Activated CD4-positive, alpha-beta T cell treated with anti-CD3 and anti-CD28 coated beads, Interleukin-2, amount 50 U/mL, for 1 hour (primary cell): ENCODE measurements at places on chromosomes 1 and 21.
A peak's percentile ranks its signal among the peaks of the same experiment; 100 is the strongest.

DNA sequence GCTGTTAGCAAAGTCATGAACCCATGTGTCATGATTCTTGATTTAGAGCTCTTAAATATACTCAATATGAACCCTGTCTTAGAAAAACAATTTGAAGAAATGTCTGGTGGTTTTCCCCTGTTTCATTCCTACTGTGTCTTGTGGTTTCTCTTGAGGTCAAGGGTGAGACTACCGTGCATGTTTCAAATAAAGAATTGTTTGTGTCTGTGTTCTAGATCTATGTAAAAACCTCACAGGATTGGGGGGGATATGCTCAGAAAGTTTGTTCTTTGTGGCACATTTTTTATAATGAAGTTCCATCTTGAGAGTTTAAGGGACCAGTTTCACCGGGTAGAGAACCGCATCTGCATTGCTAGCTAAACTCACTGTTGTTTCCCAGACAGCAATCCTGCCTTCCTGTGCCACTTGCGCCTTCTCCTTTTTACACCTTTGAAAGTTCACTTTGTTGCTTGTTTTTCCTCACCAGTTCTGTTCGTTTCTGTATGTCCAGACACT, 30.9 kb upstream of the CACYBP start:
- DNase-seq = peak; percentile 4

- no peak for DNase-seq
These were observed 28.8 kb downstream of the NTNG1 start for GRCh38 chr1:107169615-107170014.

DNA sequence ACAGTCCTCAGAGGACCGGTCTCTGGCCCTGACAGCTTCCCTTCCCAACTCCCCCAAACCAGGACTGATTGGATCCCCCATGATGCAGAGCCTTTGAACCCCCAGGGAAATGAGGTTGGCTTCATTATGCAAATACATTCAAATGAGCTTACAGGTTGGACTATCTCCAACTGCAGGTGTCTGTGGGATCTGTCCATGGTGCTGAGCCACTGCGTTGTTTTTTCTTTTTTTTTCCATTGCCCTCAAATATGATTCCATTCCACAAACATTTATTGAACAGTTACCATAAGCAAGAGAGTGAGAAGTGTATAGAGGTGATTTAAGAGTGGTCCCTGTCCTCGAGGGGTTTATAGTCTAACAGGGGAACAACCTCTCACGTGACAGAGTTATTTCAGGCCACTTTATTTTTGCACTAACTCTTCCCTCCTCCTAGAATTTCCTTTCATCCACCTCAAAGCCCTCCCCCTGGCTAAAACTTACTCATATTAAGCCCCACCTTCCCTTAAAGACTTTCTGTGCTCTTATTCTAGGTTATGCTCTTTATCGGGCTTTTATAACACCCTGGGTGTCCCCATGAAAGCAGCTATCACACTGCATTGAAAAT, 21.9 kb downstream of the DLGAP3 start:
- DNase-seq = no peak

DNA sequence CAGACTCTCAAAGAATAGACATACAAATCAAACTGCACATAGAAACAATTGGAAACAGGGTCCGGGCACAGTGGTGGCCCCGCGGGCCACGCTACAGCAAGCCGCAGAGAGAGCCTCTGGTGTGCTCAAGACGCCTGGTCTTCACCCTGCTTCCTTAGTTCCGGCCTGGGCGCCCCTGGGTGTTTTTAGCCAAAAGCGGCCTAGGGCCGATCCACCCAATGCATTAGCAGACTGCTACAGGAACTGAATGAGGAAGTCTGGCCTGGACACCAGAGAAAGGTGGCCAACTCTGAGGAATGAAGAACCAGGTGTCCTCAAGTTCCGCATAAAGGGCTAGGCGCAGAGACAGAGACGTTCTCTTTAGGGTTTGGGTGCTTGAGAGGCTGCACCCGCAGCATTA, 1.7 kb downstream of the PRRX1 start:
- DNase-seq = no peak

DNA sequence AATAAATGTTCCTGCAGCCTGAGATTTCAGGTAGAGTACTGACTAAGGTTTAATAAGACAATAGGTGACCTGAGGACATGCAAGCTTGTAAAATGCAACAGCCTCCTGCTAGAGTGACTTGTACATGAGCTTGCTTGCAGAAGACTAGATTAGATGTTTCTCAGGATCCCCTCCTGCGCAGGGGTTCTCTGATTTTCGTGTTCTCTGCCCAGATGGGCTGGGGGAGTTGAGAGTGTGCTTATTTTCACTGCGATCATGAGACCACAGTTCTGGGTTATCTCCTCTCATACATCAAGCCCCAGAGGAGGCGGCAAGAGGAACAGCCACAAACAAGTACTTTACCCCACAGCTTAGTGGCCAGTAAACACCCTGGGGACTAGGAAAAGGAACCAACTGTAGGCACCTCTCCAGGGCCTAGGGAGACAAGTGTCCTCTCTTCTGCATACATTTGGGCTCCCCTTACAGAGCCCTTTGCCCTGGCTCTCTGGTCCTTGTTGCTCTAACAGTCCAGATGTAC, 8.0 kb downstream of the TMEM81 start:
- DNase-seq = no peak

DNA sequence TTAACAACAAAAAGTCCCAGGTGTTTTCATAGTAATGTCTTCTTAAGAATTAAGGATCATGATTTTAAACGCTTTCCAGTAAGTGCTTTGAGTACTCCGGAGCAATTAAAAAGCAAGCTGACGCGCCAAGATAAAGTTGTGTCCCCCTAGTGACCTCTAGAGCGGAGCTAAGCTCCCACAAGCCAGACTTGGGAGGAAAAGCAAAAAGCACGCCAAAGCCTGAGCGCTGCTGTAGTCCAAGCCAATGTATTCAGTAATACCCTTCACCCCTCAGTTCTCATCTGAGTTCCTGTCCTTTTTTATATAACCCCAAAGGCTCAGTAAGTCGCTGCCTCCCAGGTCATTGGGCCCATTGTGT, 3.5 kb upstream of the SLC44A5 start:
- no peak for DNase-seq

DNA sequence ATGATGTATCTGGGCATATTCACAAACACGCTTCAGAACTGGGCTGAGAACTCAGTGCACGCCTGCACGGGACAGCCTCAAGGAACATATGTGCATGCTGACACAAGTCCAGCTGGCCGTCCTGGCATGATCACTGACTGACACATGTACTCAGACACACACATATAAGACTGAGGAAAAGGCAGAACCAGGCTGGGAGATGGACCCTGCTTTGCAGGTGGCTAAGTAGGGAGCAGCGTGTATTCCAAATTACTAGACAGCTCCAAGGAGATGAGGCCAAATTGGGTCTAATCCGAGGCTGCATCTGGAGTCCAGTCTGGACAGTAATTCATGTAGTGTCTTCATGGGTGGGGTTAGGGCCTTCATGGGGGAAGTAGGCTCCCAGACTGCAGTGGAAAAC, 41.4 kb upstream of the GJB5 start:
- no peak for DNase-seq

DNA sequence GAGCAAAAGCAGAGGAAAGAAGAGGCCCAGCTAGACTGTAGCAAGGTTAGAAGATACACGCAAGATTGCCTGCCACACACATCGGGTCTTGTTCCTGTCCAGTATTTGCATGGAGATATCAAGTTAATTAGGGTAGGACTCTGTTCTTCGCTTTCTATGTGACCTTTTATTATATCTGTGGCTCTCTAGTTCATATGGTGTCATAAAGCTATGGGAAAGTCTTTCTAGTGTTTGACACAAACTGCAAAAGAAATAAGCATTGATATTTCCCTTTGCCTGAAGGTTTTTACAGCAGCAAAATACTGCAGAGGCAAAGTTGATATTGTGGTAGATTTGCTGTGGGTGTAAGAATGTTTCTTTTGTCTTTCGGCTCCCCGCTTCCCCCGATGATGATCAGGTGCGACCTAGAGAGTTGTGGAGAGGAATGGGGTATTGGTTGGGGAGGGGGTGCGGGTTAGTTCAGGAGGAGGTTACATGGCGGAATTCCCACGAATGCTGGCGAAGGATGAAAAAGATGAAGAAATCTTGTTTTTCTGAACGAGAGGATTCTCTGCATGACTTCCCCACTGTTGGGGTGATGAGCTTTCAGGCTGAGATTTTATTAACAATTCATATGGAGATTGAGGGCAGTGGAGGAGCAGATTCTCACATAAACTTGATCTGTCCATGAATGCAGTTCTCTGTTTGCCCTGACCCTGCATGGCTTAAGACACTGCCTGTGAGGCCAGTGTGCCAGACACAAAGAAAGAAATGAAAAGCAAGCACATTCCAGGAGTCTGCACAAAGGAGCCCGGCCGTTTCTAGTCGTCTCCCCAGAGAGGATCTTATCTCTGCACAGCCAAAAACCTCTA, 550.2 kb downstream of the USP25 start:
- DNase-seq = no peak

- no peak for DNase-seq
These were observed 19.5 kb downstream of the NUAK2 start for GRCh38 chr1:205301842-205302588.

GRCh38 chr21:44352253-44352860, 1.1 kb upstream of the TRPM2 start:
- DNase-seq = no peak

- no peak for DNase-seq
These were observed 11.1 kb upstream of the RAVER2 start for GRCh38 chr1:64733581-64734286.

DNA sequence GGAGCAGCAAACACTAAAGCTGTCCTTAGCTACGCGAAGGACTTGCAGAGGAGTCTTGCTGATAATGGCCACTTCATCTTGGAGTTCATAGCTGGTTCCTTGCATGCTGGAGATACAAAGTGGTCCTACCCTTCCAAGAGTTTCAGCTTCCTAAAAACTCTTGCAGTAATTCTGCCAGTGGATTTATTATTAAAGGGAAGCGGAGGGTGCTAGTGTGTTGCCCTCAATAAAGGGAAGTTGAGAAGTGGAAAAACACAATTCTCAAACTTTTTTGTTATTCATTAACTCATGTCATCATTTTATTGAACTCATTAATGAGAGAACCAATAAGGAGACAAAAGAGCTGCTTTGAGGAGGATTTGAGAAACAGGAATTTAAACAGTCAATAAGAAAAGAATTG, 6.5 kb upstream of the HAPLN2 start:
- DNase-seq = no peak

GRCh38 chr1:24742090-24742938, 2.9 kb upstream of the CLIC4 start:
- no peak for DNase-seq

DNA sequence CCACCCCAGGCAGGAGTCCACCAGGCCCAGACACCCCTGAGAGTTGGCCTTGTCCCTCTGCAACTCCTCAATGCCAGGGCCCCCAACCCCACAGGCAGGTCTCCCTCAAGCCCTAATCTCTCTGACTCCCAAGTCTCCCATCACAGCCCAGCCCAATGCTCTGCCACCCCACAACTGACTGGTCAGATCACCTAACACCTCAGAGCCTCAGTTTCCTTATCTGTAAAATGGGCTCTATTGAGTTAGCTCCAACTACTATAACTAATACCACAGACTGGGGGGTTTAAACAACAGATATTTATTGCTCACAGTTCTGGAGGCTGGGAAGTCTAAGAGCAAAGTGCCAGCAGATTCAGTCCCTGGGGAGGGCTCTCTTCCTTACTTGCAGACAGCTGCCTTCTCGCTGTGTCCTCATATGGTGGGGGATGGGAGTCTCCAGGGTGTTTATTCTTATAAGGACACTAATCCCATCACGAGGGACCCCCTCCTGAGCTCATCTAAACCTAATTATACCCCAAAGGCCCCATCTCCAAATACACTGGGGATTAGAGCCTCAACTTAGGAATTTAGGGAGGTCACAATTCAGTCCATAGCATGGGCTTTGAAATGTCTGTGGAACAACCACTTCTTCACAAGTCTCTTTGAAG, 34.9 kb upstream of the ZC3H12A start:
- DNase-seq = no peak

DNA sequence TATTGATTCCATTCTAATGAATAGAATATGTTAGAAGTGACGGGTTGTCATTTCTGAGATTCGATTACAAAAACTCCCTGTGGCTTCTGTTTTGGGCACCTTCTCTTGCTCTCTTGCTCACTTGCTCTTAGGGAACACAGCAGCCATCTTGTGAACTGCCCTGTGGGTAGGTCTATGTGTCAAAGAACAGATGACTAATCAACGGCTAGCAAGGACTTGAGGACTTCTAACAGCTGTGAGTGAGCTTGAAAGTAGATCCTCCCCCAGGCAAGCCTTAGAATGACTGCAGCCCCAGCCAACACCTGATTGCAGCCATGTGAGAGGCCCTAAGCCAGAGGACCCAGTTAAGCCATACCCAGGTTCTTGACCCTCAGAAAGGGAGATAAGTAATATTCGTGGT, 49.3 kb downstream of the AZIN2 start:
- no peak for DNase-seq

- DNase-seq = no peak
These were observed 447.1 kb downstream of the PTPRC start for GRCh38 chr1:199085903-199086302.

GRCh38 chr1:33274446-33274845, 18.2 kb downstream of the ZNF362 start:
- no peak for DNase-seq

- no peak for DNase-seq
These were observed 19.5 kb upstream of the ETV3 start for GRCh38 chr1:157157501-157158190.

- no peak for DNase-seq
These were observed 269.8 kb downstream of the ZNF648 start for GRCh38 chr1:181791721-181792120.

GRCh38 chr1:67557696-67558448, 127.1 kb upstream of the GADD45A start:
- DNase-seq = no peak

GRCh38 chr1:213269829-213270228, 218.8 kb downstream of the RPS6KC1 start:
- DNase-seq = no peak

DNA sequence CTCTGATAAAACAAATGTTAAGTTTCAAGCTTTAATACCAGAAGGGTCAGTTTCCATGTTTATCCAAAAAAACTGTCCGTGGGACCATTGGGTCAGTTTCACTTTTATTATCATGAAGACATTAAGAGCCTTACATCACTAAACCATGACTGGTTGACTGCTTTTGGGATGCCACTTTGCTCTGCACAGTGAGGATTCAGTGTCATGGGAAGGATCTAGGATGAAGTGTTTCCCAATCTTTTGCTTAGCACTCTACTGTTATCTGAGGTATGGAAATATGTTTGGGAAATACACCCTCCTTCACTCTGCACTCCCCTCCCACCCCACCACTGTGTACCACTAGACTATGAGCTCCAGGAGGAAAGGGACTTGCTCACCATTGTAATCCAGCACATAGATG, 16.3 kb downstream of the RPS6KC1 start:
- DNase-seq = no peak
